Stimulated activated CD8-positive, alpha-beta memory T cell treated with anti-CD3 and anti-CD28 coated beads, Interleukin-4, amount 100 ng/mL, for 4 hours (primary cell): ENCODE measurements at places on chromosomes 13 and 19.

- DNase-seq: no peak
Observed at GRCh38 chr13:97058391-97058790, 64.1 kb upstream of the OXGR1 start.

DNA sequence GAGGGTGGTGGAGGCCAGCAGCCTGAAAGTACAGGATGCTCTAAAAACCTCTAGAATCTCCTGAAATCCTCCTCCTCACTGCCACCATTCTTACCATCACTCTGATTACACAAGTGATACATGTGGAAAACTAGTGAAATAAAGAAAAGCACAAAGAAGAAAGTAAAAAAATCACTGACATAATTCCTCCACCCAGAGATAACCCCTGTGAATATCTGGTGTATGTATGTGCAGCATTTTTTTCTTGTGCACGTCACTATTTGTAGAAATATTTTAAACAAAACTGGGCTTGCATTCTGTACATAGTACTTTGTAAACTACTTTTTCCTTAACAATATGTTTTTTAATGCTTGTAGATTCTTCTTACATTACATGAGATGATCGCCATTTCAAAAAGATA is 73.2 kb downstream of the CDADC1 start:
- DNase-seq: no peak

GRCh38 chr19:52741951-52742485 is 7.2 kb upstream of the ZNF611 start:
- DNase-seq: no peak

GRCh38 chr19:1929021-1929742 is 11.8 kb upstream of the CSNK1G2 start:
- peak; percentile 65 for DNase-seq

GRCh38 chr13:98216135-98216565 is 39.1 kb upstream of the RNF113B start:
- no peak for DNase-seq

DNA sequence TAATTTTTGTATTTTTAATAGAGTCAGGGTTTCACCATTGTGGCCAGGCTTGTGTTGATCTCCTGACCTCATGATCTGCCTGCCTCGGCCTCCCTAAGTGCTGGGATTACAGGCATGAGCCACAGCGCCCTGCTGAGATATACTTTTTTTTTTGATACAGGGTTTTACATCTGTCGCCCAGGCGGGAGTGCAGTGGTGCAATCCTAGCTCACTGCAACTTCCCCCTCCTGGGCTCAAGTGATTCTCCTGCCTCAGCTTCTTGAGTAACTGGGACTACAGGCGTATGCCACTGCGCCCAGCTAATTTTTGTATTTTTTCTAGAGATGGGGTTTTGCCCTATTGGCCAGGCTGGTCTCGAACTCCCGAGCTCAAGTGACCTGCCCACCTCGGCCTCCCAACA is 2.0 kb downstream of the COLGALT1 start:
- no peak for DNase-seq

- no peak for DNase-seq
Observed at GRCh38 chr19:41324921-41325639, 15.1 kb downstream of the CCDC97 start.

GRCh38 chr19:3146677-3147100 is 10.9 kb downstream of the GNA15 start:
- DNase-seq: peak; percentile 57

GRCh38 chr19:4301590-4302242 is 473 bp downstream of the TMIGD2 start:
- no peak for DNase-seq

GRCh38 chr13:40442826-40443225 is 223.6 kb downstream of the FOXO1 start:
- no peak for DNase-seq

DNA sequence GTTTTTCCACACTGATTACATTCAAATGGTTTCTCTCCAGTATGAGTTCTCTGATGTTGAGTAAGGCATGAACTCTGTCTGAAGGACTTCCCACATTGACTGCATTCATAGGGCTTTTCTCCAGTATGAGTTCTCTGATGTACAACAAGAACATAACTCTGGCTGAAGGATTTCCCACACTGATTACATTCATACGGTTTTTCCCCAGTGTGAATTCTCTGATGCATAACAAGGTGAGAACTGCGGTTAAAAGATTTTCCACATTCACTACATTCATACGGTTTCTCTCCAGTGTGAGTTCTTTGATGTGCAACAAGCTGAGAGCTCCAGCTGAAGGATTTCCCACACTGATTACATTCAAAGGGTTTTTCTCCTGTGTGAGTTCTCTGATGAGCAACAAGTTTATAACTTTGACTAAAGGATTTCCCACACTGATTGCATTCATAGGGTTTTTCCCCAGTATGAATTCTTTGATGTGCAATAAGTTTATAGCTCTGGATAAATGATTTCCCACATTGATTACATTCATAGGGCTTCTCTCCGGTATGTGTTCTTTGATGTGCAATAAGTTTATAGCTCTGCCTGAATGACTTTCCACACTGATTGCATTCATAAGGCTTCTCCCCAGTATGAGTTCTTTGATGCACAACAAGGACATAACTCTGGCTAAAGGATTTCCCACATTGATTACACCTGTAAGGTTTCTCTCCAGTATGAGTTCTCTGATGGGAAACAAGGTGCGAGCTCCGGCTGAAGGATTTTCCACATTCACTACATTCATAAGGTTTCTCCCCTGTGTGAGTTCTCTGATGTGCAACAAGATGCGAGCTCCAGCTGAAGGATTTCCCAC is 23.5 kb downstream of the ZNF180 start:
- no peak for DNase-seq

GRCh38 chr13:52878831-52879230 is 30.4 kb upstream of the PCDH8 start:
- no peak for DNase-seq

- DNase-seq: no peak
Observed at GRCh38 chr19:41367848-41368301, 3.9 kb upstream of the B9D2 start.

- DNase-seq: no peak
Observed at GRCh38 chr13:74452176-74452575, 318.0 kb upstream of the KLF12 start.

GRCh38 chr19:11781295-11782057 is 14.7 kb downstream of the ZNF441 start:
- no peak for DNase-seq

DNA sequence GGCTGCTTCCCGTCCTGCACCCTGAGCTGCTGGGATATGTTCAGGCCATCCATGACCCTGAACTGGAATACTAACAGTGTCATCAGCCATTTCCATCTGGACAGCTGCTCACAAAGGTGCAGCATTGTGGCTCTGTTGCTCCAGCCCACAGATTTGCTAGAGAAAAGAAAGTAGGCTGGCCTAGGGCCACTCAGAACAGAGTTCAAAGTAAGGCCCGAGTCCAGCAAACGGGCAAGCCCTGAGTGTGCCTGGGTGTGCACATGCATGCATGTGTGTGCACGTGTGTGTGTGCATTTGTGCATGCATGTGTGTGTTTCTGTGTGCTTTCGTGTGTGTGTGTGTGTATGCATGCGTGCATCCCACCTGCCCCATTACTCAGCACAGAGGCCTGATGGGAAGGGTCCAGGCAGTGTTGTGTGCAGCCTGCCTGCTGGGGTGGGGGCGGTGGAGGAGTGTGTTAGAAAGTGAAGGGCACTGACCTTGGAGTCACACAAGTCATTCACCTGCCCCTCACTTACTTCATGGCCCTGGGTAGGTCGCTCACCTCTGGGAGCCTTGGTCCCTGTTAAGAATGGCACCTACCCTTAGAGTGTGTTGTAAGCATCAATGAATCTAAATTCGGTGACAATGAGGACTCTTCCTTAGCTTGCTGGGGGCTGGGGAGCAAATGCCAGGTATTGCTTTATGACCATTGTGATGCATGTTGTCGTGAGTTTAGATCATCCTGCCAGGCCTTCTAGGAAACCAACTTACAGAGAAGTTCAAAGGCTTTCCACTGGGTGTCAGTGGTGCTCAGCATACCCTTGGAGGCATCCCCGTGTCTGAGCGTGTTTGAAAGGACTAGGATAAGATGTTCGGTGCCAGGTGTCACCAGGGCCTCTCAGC is 53.2 kb downstream of the GPR12 start:
- no peak for DNase-seq

DNA sequence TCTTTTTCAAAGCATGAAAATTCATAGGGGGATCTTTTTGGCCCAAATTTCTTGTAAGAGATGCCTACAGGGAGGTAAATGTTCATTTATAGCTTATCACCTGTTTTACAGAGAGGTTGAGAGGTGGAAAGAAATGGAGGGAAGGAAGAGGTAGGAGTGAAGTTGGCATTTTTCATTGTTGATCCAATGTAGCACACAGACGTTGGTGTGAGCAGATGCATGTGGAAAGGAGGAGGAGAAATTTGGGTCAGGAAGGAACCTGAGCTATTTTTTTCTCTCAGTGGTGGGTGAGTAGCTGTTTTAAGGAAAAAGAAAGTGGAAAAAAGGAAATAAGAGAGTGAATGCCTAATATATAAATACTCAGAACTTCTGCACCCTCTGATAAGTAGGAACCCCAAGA is 9.9 kb upstream of the SMIM17 start:
- no peak for DNase-seq

GRCh38 chr13:70604448-70604847 is 496.2 kb upstream of the KLHL1 start:
- DNase-seq: no peak

DNA sequence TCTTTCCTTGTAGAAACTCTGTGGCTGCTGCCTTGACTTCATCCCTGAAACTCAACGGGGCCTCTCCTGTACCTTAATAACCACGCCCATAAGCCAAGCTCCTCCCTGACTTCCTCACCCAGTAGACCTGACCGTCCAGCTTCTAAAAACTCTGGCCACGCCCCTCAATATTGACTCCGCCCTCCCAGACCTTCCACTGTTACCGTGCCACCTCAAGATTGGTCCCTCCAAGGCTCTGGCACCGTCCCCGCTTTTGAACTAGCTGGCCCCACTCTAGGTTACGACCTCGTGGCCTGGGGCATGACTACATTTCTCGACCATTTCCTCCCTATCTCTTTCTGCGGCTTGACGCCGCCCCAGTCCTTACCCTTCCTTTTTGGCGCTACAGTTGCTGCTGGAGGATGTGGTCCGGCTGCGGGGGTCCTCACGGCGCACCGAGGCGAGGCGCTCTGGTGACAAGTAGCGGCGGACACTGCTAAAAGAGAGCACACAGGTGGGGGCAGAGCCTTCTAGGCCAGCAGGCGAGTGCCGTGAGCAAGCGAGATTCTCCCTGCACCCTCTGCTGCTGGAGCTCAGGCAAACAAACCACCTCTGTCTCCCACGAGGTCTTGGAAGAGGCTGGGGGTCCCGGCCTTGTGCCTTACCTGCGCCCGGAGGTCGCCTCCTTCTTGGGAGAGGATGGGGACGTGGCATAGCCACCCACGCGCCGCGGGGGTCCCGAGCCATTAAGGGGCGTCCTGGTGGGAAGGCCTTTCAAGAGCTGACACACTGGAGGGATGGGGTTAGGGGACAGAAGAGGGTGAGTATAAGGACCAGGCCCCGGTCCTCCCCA is 2.3 kb upstream of the EML2 start:
- no peak for DNase-seq

DNA sequence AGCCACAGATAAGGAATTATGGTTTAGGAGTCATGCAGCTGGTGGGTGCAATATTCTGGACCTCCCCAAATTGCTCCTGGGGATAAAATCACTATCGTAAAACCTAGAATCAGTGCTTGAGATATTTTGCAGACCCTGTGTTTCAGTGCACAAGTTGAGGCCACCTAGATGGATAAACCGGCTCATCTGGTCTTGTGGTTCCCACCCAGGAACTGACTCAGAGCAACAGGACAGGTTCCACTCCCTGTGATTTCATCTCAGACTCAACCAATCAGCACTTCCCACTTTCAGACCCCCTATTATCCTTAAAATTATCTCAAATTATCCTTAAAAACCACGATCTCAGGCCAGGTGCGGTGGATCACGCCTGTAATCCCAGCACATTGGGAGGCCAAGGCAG is 21.0 kb downstream of the FBXL12 start:
- no peak for DNase-seq

DNA sequence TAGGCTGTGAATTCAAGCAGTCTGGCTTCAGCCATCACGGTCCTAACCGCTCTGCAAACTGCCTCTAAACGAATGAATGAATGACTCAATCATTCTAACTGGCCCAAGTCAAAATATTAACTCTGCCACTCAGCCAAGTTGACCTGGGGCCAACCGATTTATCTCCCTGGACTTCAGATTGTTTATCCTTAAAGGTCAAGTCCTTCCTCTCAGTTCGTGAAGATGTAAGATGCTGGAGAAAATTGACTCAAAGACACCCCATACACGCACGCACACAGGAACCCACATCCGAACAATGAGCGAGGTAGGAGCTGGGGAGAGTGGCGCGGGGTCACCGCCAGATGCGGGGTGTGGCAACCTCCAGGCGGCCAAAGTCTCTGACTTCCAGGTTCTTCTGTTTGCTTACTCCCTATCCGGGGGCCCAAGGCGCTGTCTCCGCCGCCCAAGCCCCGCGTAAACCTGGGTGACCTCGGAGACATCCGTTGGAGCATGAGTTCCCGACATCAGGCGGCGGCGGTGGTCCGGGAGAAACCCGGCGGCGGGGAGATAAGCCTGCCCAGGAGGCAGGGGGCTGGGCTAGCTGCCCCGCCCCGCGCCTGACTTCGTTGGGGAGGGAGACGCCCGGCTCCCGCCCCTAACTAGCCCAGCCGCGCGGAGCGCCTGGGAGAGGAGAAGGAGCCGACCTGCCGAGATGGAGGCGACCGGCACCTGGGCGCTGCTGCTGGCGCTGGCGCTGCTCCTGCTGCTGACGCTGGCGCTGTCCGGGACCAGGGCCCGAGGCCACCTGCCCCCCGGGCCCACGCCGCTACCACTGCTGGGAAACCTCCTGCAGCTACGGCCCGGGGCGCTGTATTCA is at the start of gene CYP2S1:
Gene CYP2S1 (plus strand): TSS at position 646 of the 856 bp plus-strand sequence. CDS start 46 bp downstream, at position 692.
- DNase-seq: no peak

DNA sequence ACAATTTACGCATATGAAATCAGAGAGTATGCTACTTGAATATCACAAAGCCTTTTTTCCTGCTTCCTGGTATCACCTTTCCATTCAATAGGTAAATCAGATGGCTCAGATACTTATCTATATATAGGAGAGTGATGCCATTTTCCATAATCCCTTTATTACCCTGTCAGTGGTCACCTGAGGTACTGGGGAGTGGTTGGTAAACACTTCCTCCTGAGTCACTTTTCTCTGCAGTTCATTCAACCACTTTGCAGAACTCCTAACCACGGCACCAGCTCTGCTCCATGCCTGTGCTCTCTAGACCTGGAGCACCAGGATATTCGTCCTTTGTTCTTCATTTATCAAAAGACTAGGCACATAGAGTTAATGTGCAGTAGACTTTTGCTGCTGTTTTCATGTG is 748.5 kb upstream of the KLHL1 start:
- no peak for DNase-seq

DNA sequence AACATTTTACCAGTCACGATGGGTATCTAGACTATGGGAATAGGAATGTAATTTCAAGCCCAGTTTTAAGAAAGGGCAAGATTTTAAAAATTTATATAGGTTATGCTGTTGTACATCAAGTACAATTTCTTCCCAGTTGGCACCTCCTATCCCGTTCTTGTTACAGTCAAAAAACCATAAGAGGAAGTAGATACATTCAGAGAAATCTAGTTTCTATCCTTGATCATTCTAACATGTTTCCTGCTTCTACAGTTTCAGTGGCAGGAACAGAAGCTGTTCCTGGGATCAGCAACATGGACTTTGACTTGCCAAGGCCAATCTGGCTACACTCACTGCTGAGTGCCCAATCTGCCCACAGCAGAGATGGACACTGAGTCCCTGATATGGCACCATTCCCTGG is 14.7 kb upstream of the FPR3 start:
- no peak for DNase-seq
